ENCODE measurements at places on chromosomes 2 and 18. TPM values are rescaled to one million over a fixed set of nuclear protein-coding genes. Genes with fewer than 3 reads are reported as not detected.

DNA sequence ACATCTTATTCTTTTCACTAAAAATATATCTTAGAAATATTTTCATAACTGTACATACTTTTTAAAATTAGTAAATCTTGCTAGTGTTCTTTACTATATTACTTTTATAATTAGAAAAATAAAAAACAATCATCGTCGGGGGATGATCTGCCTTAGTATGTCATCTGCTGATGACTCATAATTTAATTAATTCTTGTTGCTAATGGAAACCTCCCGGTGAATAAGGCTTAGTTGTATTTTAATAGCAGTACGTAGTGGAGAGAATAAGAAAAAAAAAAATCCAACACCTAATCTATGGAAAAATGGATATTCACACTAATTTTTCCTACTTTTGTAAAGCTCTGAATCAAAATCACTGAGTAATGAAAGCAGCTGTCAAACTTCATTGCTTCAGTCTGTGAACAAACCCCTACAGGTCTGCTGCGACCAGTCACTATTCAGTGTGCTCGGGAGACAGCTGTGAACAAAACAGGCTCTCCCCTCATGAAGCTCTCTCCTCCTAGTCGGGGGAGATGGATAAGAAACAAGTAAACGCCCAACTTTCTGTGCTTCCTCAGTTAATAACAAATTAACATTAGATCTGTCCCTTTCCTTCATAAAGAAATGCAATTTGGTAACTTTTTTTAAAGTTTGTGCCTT, 97.4 kb upstream of the UPP2 start:
- H3K36me3 ChIP-seq = no peaks in the 10 kb centered on the region
- H3K27me3 ChIP-seq = no peaks in the 10 kb centered on the region
- H3K4me3 ChIP-seq = no peak overlapping the region
- DNase-seq = no peak

DNA sequence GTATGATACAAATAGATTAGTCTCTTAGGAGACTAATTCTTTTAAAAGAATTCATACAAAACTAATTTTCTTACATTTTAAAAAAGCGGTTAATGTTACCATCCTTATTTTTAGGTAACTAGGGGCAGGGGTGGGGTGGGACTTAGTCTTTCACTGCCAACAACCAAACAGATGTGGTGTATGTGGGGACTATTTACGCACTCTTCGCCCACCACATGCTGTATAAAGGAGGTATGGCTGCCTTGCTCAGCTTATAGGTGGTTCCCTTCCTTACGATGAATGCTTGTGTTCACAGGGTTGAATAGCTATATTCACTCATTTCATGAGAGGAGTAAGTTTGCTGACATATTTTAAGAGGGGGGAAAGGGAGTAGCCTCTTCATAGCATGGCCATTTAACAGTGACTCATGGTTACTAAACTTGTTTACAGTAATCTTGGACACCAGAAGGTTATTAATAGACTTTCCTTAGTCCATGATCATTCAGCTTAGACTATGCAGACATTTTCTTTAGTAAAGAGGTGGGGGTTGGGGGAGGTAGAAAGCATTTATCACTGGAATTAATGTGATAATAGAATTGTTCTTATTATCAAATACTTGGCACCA, 61.8 kb downstream of the CAB39 start:
- DNase-seq = no peak
- peaks cover 4% of the 10 kb centered on the region for H3K4me1 ChIP-seq
- no peak overlapping the region for H3K27ac ChIP-seq
- no peaks in the 10 kb centered on the region for H3K27me3 ChIP-seq

DNA sequence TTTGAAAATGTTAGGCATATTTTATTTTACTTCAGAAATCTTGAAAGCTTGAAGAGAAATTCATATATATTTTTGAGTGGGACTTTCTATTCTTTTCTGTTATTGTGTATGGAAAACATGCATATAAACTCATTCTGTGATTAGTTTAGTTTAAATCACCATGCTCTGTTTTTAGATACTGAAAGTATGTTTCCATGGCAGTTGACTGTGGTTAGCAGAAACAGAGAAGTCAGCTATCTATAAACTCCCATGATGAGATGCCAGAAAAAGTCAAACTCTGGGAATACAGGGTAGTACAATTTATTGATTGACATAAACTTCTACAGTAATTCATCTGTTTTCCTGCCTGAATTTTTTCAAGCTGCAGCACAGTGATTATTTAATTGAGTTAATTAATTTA, 905.3 kb upstream of the VRK2 start:
- H3K27ac ChIP-seq = no peak overlapping the region
- H3K4me3 ChIP-seq = no peak overlapping the region
- H3K36me3 ChIP-seq = no peaks in the 10 kb centered on the region
- no peaks in the 10 kb centered on the region for H3K4me1 ChIP-seq
- DNase-seq = no peak

- no peak overlapping the region for H3K27ac ChIP-seq
- no peaks in the 10 kb centered on the region for H3K27me3 ChIP-seq
- H3K4me3 ChIP-seq = no peak overlapping the region
- no peak for DNase-seq
- H3K4me1 ChIP-seq = no peaks in the 10 kb centered on the region
- no peaks in the 10 kb centered on the region for H3K36me3 ChIP-seq
Observed at GRCh38 chr18:66316701-66317100, 287.2 kb downstream of the CDH19 start.

The TBR1 gene
- 0.05 TPM for total RNA-seq

- no peaks in the 10 kb centered on the region for H3K27me3 ChIP-seq
- no peaks in the 10 kb centered on the region for H3K36me3 ChIP-seq
- no peak overlapping the region for H3K27ac ChIP-seq
- H3K4me1 ChIP-seq = no peaks in the 10 kb centered on the region
- DNase-seq = no peak
Observed at GRCh38 chr2:83042053-83042452, 1417.0 kb downstream of the SUCLG1 start.
